ENCODE measurements at places on chromosomes 1 and 21.
A peak's percentile ranks its signal among the peaks of the same experiment; 100 is the strongest.

DNA sequence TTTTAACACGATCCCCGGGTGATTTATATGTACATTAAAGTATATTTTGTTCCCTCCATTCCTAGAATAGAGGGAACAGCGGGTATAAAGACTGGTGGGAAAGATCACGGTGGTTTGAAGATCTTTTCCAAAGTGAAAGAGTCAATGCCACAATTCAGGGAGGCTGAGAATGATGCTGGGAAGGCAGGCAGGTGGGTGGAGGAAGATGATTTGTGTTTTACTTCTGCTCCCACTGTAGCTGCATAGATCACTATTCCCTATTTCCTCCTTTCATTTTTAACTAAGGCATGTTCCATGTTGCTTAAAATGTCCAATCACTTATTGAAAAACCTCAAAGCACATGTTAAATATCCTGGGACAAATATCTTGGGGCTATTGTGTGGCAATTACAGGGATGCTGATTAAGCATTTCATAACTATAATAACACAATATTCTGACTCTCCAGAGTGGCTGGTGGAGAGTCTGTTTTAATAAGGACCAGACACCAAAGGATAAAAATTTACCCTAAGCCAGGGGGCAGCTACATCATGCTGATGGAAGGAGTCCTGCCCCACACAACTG, 8.4 kb upstream of the LYST start:
- no peak for DNase-seq

DNA sequence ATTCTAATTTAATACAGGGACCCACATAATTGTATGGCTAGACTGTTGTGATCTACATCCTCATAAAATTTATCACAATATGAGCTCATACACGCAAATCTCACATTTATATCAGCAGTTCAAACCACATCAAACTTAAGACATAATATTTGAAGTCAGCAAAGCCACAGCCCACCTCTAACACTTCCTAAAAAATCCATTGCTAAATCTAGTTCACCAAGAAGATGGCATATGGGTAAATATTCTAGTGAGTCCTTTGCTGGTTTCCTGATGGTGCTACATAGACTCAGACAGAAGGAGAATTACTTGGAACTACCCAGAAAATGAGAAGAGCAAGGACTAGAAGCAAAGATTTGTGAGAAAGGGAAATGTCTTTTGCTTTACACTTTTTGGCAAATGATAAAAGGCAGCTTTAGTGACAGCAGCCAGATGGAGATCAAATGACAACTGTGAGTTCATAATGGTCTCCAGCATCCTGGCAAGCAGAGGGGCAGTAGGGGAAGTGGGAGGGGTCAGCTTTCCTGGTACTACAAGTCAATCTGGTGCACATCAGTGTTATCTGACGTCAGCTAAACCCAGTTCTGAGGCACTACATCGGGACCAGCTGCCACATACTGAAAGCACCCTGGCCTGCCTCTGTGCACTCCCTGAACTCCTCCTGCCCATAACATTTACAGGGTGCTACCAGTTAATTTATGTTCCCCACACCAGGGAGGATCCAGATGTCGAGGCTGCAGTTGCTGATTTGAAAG, 10.6 kb upstream of the GADD45A start:
- DNase-seq = peak; percentile 8

DNA sequence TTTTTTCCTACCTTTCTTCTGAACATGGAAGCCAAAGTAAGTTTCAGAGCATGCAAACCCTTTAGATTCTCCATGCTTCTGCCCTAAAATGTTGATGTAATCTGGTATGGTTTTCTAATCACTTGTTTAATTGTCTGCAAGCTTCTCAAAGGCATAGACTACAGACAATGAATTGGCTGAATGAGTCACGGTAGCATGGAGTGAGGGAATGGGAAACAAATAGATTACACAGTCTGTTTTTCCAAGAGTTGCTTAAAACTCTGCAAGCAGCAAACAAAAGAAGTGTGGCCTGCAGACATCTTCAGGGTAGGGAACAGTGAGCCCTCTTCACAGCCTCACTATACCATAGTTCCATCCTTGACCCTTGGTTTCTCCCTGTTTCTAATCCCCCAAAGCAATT, 326.0 kb downstream of the BARHL2 start:
- DNase-seq = no peak

- no peak for DNase-seq
Observed at GRCh38 chr21:42388740-42389448, 7.0 kb downstream of the TMPRSS3 start.

- DNase-seq = no peak
Observed at GRCh38 chr1:5221451-5221850, 567.0 kb downstream of the AJAP1 start.

DNA sequence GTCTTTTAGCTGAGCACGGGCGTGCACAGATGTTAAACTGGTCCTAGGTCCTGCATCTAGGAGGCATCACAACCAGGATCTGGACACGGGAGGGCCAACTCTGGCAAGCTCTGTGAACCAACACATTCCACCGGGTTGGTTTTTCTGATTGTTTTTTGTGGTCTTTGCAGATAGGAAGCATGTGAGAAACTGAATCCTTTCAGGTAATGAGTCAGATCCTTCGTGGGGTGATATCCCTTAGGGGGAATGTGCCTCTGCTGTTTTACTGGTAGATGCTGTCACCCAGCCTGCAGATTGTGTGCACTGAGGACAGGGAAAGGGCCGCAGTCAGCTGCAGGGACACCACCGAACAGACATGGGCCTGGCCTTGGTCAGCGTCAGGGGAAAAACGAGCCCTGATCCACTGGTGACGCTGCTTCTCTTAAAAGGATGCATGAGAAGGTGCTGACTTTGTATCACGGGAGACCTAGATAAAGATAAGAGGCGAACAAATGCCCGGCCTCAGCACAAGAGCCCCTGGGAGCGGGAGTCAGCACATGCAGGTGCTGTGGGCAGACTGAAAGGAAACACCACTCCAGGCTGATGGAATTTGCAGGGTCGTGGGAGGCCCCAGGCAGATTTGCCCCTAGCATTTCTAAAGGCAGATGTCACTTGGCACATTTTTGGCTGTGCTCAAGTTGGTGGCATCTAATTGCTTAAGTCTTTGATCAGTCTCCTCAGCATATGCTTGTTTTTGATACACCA, 51.1 kb downstream of the DOP1B start:
- no peak for DNase-seq

DNA sequence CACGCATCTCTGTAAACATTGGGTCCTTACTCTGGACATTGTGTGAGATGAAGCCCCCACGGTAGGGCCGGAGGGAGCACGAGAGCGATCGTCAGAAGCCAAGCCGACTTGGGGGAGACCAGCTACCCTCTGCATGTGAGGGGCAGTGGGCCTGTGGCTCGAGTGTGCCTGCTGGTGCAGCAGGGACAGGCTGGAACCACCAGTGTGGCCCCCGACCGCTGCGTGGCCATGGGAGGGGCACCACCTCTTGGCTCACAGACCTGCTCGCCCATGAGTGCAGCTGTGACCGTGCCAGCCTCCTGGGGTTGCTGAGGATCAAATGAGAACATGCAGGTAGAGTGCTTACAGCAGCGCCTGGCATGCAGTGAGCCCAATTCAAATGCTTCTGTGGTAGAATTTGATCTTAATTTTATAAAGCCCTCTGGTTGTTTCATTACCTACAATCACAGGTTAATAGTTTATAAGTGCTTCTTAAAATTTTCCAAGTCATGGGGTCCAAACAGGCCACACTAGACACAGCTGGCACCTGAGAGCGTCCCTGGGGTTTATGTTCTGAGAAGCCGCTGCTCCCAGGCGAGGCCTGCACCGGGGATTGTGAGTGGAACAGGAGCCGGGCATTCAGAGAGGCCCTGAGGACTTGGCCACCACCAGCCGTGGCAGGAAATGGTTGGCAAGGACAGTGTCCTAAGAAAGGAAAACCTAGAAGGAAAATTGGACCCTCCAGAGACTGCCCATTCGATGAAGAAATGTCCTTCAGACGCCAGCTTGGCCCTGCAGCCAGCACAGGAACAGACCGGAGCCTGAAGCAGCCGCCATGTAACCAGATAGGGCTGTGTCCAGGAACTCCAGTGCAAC, 22.6 kb upstream of the ADARB1 start:
- no peak for DNase-seq

- no peak for DNase-seq
Observed at GRCh38 chr1:22872981-22873664, 99.5 kb downstream of the LACTBL1 start.

- DNase-seq = no peak
Observed at GRCh38 chr1:100462326-100463025, 75.5 kb upstream of the GPR88 start.

DNA sequence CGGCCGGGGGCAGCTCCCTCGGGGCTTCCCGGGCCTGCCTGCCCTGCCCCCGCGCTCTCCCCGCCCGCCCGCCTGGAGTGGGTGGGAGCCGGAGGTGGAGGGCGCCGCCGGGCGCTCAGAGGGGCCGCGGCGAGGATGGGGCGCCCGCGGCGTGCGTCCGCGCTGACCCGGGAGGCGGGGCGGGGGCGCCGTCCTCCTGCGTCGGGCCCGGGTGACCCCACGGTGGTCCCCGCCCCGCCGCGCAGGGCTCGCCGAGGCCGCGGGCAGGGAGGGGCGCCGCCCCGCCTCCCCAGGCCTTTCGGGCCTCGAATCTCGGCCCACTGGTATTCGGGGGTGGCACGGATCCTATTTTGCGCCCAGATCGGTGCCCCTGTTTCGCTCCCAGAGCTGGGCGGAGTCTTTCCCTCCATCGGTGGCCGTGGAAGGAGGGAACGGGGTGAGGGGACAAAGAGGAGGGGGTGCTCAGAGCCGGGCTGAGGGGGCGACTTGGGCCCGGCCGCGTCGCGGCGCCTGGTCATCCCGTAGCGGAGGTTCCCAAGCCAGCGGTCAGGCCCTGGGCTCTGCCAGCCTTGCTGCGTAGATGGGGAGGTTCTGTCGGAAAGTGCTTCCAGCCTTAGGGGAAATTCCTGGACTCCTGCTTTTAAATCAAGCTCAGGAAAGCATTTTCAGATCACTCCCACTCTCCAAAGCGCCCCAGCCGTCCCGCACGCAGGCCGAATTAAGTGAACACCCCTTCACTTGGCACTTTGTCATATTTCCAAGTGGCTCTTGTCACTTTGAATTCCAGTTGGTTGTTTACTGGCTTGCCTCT, 545 bp downstream of the PATJ start:
- no peak for DNase-seq

GRCh38 chr1:179144626-179145025, 62.8 kb downstream of the TOR3A start:
- DNase-seq = no peak

DNA sequence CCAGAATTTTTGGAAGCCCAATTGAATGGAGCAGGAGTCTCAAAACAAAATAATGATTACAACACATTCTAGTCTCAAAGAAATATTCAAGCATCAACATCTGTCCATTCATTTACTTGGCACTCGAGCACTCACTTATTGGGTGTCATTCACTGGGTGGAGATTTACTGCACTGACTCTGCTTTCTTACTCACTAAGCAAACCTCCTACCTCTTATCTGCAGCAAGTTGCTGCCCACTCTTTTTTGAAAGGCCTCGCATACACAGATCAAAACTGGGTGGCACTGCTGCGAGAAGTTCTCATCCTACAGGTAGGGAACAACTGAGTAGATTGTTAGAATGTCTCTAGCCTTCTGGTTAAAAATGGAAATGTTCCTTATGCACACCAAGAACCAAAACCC, 18.0 kb downstream of the RHBDL2 start:
- no peak for DNase-seq

GRCh38 chr21:32424674-32425073, 12.2 kb downstream of the EVA1C start:
- DNase-seq = no peak

DNA sequence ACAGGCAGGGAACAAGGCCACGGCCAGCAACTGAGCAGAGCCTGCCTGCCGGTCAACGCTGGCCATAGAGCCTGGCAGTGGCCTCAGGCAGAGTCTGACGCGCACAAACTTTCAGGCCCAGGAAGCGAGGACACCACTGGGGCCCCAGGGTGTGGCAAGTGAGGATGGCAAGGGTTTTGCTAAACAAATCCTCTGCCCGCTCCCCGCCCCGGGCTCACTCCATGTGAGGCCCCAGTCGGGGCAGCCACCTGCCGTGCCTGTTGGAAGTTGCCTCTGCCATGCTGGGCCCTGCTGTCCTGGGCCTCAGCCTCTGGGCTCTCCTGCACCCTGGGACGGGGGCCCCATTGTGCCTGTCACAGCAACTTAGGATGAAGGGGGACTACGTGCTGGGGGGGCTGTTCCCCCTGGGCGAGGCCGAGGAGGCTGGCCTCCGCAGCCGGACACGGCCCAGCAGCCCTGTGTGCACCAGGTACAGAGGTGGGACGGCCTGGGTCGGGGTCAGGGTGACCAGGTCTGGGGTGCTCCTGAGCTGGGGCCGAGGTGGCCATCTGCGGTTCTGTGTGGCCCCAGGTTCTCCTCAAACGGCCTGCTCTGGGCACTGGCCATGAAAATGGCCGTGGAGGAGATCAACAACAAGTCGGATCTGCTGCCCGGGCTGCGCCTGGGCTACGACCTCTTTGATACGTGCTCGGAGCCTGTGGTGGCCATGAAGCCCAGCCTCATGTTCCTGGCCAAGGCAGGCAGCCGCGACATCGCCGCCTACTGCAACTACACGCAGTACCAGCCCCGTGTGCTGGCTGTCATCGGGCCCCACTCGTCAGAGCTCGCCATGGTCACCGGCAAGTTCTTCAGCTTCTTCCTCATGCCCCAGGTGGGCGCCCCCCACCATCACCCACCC, at the start of gene TAS1R3:
Gene TAS1R3 (plus strand): TSS at position 213 of the 898 bp plus-strand sequence. CDS start 66 bp downstream, at position 279.
- DNase-seq = no peak

- DNase-seq = no peak
Observed at GRCh38 chr1:118271883-118272282, 86.9 kb upstream of the SPAG17 start.

GRCh38 chr21:46550116-46550941, 54.6 kb downstream of the S100B start:
- DNase-seq = no peak

DNA sequence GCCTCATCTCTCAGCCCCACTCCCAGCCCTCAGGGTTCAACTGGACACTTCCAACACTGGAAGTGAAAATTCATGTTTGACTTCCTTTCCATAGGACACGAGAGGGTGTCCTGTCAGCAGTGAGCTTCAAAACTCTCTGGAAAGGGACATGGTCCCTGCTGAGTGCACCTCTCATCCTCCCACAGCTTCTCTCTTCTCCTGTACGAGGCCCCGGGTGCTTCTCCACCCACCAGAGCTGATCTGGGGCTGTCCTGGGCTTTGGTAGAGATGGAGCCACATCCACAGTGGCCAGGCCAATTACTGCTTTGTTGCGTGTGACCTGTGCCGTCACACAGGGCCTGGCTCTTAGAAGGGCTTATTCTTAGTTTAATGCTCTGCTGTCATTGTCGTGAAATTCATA, 182.3 kb downstream of the RRAGC start:
- DNase-seq = no peak

- no peak for DNase-seq
Observed at GRCh38 chr1:229869240-229869639, 197.8 kb upstream of the GALNT2 start.

GRCh38 chr1:17403081-17403480, 31.1 kb downstream of the PADI6 start:
- DNase-seq = no peak

DNA sequence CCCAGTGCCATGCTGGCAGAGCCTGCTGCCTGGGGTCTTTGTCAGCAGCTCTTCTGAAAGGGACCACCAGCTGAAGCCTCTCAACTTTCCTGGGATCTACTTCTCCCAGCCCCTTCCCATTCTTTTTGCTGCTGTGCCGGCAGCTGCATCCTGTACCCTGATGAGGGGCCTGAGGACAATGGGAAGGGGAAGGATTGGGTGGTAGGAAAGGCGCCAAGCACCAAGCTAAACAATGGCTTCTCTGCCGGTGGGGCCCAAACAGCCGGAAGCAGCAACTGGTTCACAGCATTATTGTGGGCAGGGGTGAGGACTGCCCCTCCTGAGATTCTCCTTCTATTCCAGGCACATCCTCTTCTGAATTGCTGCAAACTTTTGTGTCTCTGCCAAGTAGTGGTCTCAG, 5.0 kb upstream of the EFCAB14 start:
- DNase-seq = no peak

GRCh38 chr1:179803918-179804317, 60.8 kb downstream of the FAM163A start:
- no peak for DNase-seq
